NCI-H1092 treated with DMSO at 0.1 percent for 48 hours (cell line): ENCODE measurements at places on chromosomes 12 and 14.

GRCh38 chr14:22713631-22713950 is 52.9 kb upstream of the OXA1L start:
- DNase-seq = no peak

- no peak for DNase-seq
Measured at GRCh38 chr12:130491421-130492357, 154.0 kb downstream of the PIWIL1 start.

GRCh38 chr12:47734725-47735480 is 9.6 kb upstream of the ENDOU start:
- peak; percentile 42 for DNase-seq

DNA sequence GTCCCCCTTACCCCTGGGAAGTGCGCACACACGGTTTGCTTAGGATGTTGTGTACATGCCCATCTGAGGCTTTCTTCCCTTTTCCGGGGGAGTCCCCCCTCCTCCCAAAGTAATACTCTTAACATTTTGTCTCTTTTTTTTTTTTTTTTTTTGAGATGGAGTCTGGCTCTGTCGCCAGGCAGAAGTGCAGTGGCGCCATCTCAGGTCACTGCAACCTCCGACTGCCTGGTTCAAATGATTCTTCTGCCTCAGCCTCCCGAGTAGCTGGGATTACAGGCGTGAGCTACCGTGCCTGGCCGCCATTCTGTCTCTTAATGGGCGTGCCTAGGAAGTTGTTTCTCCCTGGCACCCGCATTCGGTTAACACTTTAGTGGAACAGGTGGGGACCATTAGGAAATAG is 4.5 kb upstream of the GMFB start:
- peak; percentile 8 for DNase-seq

DNA sequence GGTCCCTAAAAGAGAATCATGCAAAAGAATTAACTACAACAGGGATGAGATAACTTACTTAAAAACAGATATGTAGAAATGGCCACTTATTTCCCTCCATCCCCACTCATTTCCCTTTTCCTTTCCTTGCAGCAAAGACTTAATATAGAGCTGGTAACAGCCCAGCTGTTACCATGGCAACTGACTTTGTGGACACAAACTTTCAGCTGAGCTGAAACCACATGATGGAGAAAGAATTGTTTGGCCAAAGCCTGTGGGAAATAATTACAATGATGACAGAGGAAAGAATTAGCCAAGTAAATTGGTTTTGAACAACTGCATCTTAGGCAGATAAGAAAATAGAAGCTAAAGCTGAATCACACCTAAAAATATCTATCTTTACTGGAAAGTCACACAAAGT is 364.9 kb downstream of the GALC start:
- no peak for DNase-seq

- DNase-seq = no peak
Measured at GRCh38 chr12:212715-213526, 1.0 kb downstream of the SLC6A12 start.

- no peak for DNase-seq
Measured at GRCh38 chr12:16564675-16565074, 41.3 kb downstream of the LMO3 start.

GRCh38 chr14:89327771-89328212 is 89.2 kb downstream of the FOXN3 start:
- no peak for DNase-seq

GRCh38 chr14:95559203-95559602 is 24.4 kb downstream of the GLRX5 start:
- DNase-seq = no peak

GRCh38 chr14:51487848-51488247 is 163.9 kb upstream of the FRMD6 start:
- DNase-seq = no peak

GRCh38 chr14:53354336-53354735 is 201.2 kb upstream of the DDHD1 start:
- no peak for DNase-seq
